Mucosa of gallbladder (tissue), 1 donor: ENCODE measurements at places on chromosomes 1 and 21. TPM values are rescaled to one million over a fixed set of nuclear protein-coding genes. Genes with fewer than 3 reads are reported as not detected.

The NCF2 gene
- 9.6 TPM for total RNA-seq

The BCAN gene
- total RNA-seq, result 0.52 TPM

The DMBX1 gene
- not detected for total RNA-seq

The PADI1 gene
- not detected for total RNA-seq

The ERG gene
- total RNA-seq, result 10.0 TPM

The CFAP141 gene
- not detected for total RNA-seq

The PGLYRP4 gene
- not detected for total RNA-seq

The TGFB2 gene
- total RNA-seq, result 10.3 TPM

GRCh38 chr21:38310646-38311485 lies 54.1 kb downstream of the KCNJ15 start:
- DNase-seq, result no peak

- peak; percentile 34 for DNase-seq
These were observed 164.4 kb upstream of the DPT start for GRCh38 chr1:168893359-168893801.

DNA sequence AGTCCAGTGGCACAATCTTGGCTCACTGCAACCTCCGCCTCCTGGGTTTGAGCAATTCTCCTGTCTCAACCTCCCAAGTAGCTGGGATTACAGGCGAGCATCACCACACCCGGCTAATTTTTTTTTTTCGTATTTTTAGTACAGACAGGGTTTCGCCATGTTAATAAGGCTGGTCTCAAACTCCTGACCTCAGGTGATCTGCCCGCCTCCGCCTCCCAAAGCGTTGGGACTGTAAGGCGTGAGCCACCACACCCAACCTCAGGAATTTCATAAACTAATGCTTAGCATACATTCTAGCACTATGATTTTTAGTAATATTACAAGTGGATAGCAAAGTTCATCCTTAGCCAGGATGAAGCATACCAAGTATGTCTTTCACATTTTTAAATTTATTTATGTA lies 8.7 kb downstream of the DNAJC11 start:
- DNase-seq, result no peak

DNA sequence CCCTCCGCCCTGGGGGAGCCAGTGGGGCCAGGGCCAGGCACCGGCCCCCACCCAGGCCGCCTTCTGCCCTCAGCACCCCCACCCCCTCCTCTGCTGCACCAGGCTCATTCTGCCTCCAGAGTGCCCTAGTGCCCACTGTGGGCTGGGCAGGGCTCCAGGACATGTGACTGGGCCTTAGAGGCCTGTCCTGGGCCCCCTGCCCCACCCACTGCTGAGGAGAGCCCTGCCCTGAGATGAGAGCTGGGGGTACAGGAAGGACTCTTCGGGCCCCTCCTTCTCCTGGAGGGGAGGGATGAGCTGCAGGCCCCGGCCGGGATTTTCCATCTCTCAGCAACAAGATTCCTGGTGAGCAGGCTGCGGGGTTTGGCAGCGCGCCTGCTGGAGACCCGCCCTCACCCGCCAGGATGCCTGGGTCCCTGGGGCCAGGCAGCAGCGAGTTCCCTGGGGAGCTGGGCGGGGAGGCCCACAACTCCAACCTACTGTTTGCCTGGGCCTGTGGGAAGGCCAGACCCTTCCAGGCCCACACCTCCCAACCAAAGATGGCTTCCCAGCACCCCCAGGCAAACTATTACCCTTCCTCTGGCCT lies 14.0 kb downstream of the AHDC1 start:
- DNase-seq, result no peak

DNA sequence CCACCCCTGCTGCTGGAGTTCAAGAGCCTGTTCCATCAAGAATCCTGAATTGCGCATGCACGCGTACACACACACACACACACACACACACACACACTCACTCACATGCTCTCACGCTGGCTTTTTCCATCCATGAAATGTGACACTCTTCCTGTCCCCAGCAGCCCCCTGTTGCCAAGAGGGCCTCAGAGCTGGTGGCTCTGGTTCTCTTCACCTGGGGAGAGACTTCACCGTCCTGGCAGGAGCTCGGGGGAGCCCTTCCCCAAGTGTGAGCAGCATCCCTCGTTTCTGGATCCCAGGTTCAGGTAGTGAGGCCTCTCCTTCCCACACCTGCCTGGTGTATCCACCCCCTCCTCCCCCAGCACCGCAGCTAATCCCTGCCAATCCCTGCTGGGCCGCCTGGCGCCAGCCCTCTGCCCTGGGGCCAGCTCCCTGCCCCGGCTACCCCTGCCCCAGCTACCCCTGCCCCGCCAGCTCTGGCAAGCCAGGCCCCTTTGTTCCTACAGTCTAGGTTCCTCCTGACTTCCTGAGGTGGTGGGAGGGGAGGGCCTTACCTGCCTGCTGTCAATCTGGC lies 9.9 kb downstream of the PLOD1 start:
- DNase-seq, result no peak

DNA sequence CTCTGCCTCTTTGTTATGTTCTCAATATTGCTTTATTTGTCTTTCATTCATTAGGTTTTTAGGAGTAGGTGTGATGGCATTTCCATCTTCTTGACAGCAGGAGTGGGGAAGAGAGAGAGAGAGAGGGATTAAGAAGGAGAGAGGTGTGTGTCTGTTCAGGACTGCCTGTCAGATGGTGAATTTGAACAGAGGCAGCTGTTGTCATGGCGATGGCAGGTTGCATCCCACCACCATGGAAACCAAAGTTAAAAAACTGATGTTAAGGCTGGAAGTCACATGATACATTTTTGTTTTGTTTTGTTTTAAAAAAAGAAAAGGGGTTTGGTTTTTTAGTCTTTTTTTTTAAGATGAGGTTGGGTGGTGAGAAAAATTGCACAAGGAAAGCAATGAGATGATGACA lies 18.3 kb downstream of the CACNA1E start:
- no peak for DNase-seq

- DNase-seq, result no peak
These were observed 234.3 kb upstream of the NFIA start for GRCh38 chr1:60847855-60848582.

DNA sequence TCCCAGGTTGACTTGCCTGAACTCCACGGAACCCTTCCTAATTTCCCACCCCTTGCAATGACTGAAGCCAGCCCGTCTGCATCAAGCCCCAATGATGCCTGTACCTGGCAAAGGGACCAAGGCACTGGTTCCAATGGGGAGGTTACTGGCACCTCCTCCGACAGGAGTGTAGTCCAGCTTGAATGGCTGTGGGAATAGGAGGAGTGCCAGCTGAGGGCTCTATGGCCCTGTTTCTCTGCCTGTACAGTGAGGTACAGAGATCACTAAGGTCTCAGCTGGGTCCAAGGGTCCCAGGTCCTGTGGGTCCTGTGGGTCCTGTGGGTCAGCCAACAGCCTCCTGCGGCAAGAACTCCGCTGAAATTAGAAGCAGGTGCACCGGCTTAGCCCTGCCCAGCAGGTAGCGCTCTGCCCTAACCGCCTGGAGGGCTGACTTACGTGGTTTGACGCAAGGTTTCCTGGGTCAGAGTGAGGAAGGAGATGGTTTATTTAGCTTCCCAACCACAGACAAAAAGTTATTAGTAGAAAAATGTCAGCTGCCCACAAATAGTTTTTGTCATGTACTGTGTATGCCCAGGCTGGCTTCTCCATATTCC lies 9.9 kb upstream of the SPRR4 start:
- no peak for DNase-seq

DNA sequence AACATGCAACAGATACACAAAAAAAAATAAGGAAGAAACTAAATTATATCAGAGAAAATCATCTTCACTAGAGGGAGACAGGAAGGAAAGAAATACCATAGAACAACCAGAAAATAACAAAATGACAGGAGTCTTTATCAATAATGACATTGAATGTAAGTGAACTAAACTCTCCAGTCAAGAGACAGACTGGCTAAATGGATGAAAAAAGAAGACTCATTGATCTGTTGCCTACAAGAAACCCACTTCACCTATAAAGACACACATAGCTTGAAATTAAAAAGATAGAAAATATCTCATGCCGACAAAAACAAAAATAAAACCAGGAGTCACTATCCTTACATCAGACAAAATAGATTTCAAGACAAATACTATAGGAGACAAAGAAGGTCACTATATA lies 593.1 kb upstream of the USP24 start:
- DNase-seq, result no peak

GRCh38 chr21:38282921-38283320 lies 26.1 kb downstream of the KCNJ15 start:
- DNase-seq, result no peak

DNA sequence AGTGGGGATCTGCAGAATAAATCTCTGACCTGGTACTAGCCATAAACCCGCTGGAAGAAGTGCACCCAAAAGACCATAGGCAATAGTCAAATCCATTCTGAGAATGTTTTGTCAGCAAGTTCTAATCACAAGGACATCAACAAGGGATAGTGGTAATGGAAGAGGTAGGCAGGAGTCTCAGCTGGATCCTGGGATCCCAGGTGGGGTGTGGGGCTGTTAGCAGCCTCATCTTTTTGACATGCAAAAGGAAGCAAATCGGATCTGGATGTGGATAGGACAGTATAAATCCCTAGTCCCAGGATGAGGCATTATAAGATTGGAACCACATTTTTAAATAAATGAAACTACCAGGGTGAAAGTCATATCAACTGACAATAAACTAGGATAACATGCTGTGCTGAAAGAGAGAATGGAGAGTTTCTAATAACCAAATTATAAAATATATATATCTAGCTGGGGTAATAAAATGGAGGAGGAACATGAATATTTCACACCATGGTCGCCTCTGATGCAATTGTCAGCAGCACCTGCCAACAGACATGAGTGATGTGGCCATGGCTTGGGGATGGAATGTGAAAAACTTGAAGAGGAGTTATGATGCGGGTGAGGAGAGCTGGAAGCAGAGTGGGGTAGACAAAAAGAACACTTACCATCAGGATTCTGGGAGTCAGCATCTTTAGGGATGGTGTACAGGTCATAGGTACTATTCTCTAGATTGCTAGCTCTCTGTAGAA lies 23.7 kb upstream of the PEX19 start:
- no peak for DNase-seq

- DNase-seq, result no peak
These were observed 195.7 kb downstream of the FCRL5 start for GRCh38 chr1:157356601-157357000.

DNA sequence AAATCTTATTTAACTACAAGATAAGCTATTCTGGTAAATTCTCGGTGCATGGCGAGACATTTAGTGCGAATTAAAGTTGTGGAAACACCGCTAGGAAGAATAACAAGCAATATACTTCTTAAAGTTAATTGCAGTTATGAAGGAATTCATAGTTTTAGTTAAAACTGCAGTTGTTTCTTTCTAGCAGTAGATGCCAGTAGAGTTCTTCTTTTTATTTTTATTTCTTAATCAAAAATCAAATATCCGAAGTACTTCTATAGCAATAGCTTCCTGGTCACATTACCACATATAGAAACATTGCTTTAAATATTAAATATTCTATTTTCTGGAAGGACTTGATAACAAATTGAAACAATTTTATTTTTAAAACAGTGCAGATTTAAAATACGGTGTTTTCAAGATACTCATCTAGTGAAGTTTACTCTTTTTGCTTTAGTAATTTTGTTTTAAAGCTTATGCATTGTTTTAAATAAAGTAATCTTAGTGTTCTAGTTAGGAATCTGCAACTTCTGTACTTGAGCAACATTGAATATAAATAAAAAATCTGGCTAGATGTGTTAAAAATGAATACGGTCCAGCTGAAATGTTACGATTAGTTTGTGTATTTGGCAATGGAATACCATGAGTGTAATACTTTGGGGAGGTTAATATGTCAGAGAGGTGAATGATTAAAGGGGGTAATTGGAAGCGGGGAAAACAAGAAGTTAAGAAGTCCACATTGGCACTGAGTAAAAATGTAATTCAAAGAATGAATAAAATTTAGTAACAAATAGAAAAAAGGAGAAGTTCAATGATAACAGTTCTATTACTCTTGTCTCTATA lies 2.7 kb upstream of the PRKACB start:
- DNase-seq, result no peak

- DNase-seq, result no peak
These were observed 33.6 kb downstream of the AHDC1 start for GRCh38 chr1:27570356-27570755.

DNA sequence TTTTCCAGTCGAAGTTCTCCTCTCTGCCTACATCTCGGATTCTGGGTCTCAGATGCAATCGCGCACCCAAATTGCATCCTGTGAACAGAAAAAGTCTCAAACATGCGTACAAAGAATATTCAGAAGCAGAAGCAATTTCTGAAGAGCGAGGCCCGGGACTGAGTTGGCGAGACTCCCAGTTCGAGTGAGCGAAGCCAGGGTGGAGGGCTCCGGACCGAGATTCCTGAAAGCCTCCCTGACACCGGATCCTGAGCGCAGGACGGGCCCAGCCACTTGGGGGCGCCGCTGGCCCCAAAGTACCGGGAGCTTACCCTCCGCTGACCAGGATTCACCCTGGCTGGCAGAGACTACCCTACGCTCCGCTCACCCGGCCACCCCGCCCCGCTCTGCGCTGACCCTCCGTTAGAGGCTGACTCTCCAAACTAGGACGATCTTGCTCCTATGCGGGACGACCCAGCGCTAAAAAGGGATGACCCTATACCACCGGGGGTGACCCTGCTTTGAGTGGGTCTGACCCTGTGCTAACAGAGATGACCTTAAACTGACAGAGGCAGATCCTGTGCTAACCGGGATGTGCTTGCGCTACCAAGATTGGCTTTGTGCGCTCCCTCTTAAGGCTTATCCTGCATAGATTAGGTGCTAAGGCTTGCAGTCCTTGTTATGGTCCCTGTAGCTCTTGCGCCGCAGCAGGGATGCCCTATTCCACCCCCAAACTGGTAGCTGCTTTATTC lies 12.1 kb downstream of the FOXD2 start:
- DNase-seq, result peak; percentile 37

DNA sequence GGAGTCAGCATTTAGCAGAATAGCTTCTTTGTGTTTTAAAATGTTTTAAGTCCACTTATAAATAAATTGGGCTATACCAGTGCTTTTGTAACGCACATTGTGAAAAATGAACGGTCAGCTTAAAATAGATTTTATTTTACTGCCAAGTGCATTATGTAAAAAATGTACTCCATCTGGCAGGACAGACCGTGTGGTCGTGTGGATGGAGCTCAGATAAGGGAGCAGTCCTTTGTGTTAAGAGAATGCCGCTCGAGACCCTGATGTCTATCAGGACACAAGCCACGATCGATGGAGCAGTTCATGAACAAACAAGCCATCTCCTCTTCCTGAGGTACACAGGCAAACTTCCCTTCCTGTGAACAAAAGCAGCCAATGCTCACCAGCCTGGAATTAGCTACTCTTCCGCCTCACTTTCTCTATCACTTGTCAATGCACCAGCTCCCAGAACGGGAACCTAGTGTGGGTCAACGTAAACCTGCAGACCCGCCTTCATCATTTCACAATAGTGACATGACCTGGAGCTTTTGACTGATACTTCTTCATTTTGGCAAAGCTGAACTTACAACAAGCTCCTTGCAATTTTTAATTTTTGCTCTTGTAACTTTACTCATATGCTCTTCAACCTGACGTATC lies 243.5 kb downstream of the TGFB2 start:
- peak; percentile 12 for DNase-seq
